Brain (organoid and tissue), 16 donors: ENCODE measurements at places on chromosomes 5 and 9.

GRCh38 chr5:110663525-110663924, 62.9 kb downstream of the TMEM232 start:
- no peak for DNase-seq

- DNase-seq: no peak
Measured at GRCh38 chr5:173518856-173519255, 97.6 kb downstream of the BOD1 start.

- no peak for DNase-seq
Measured at GRCh38 chr5:92581249-92581648, 999.8 kb downstream of the NR2F1-AS1 start.

DNA sequence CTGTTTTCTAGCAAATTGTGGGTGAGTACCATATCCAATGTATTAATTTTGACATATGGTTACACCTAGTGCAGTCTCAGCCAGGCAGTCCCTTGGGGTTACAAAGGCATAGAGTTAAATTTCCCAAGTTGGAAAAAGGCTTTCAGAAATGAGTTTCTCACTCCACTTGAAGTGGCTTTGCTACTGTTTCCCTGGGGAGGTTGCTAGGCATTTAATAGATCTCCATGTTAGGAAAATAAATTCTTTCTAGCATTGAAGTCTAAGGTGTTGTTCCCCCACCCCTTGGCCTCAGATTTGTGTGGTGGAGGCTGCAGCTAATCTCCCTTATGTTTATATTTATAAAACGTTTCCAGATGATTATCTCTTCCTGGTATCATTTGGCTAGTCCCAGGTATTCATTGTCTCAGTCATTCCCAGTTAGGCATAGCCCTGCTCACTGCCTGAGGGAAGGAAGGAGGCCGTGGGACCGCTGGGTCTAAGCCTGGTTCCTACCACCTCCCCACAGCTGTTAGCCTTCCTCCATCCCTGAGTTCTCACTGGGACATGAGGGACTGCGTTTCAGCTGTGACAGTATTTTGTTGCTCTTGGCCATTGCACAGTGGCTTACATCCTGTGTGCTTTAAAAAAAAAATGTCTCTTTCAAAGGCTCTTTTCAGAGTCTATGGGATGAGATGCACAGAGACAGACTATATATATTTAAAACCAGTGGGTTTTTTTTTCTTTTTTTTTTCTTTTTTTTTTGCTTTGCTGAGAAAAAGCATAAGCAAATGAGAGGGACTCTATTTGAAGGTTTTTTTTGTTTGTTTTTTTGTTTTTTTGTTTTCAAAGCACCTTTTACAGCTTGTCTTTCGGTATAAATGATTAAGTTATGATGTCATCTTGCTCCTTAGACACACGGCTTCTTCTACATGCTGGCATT, 121.5 kb downstream of the MAST4 start:
- DNase-seq: no peak

- DNase-seq: peak; percentile 61
Measured at GRCh38 chr5:21603796-21604195, 1249.3 kb downstream of the CDH12 start.

- DNase-seq: no peak
Measured at GRCh38 chr5:1673042-1673677, 126.5 kb downstream of the MRPL36 start.

- no peak for DNase-seq
Measured at GRCh38 chr5:89396278-89396954, 513.4 kb upstream of the MEF2C start.

GRCh38 chr5:14451871-14452270, 129.7 kb upstream of the OTULINL start:
- no peak for DNase-seq

- no peak for DNase-seq
Measured at GRCh38 chr5:81254886-81255559, 21.9 kb downstream of the CKMT2 start.

DNA sequence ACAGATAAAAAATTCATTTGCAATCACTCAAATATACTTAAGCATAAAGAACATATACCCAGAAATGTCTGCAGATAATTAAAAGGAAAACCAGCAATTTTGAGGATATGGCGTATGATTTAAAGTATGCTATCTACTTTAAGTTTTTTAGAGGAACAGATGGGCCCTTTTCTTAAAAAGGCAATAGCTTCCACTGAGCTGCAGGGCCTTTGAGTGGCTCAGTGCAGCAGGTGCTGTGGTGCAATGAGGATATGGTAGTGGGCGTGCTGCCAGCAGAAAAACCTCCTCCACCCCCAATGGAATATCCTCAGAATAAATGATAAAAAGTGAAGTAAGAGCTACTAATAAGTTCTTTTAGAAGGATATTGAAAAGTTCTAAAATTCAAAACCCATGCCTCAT, 814.5 kb downstream of the MTRR start:
- DNase-seq: peak; percentile 7

- peak; percentile 71 for DNase-seq
Measured at GRCh38 chr5:149549461-149550267, 1.6 kb downstream of the CSNK1A1 start.

DNA sequence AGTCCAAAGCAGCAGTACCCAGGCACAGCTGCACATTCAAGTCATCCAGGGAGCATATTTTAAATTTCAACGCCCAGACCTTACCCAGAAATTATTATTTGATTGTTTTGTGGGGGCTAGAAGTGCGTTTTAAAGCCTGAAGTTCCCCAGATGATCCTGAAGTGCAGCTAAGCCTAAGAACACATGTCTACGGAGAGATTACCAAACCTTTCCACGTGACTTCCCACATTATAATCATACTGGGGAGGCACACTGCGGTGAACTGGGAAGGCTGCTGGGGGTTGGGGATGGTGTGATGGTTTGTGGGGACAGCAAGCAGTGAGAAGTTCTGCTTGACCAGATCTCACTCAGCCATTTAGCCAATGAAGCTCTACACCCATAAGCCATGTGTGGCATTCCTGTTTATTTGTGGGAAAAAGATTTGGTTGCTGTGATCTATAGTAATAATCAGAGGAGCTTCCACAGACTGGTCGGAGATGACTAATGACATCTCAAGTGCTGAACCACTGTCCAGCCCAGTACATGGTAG, 93.4 kb upstream of the CDH6 start:
- no peak for DNase-seq

- DNase-seq: no peak
Measured at GRCh38 chr9:127106466-127106855, 16.0 kb downstream of the ANGPTL2 start.

DNA sequence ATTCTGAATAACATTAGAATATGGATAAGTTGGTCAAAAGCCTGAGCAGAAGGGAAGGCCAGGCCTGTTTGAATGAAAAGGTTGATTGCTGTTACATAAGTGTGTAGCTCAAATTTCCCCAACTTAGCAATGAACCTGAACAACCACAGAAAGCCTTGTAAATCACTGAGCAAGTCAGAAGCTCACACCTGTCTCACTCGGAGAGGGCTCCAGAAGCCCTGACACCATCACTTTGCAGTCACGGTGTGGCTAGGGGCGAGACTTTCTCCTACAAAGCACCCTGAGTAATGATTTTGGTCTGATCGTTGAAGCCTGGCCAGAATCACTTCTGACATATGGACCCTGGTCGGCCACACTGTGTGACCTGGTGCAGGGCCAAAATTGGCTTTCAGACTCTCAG, 62.0 kb downstream of the MTX3 start:
- no peak for DNase-seq

DNA sequence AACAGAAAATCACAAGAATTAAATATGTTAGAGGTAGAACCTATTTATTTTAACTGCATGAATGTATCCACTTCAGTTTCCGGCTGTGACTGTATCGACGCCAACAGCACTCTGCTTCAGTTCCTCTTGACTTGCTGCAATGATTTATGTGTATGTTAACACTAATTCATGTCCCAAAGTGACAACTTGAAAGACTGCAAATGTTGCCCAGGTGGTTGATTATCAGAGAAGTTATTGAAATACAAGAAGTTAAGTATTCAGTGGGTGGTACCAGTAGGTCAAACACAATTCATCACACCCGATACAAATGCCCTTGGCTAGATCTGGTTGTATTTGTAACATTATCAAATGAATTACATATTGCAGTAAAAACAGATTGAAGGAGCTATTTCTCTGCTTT, 622.7 kb upstream of the CDH18 start:
- DNase-seq: no peak

DNA sequence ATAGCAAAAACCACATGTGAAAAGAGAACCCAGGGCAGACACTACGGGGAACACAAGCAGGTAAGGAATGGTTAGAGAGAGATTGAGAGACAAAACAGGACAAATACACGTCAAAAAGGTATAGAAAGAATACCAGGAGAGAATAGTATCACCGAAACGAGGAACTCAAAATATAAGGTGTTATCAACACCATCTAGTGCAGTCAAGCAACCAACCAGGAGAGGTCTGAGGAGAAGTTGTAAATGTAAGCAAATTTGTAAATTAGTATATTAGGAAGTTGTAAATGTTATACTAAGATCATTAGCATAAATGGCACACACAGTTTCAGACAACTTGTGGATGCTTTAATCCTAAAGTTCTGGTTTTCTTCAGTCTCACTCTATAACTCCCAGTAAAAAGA, 355.5 kb downstream of the EBF1 start:
- DNase-seq: no peak

GRCh38 chr9:841371-842209, at the start of gene DMRT1:
Gene DMRT1, plus strand, starts transcription at chr9:841697. Its CDS starts 142 bp downstream, at chr9:841839.
- no peak for DNase-seq
